Foreskin keratinocyte (primary cell): ENCODE measurements at places on chromosomes 2 and 18.
A peak's percentile ranks its signal among the peaks of the same experiment; 100 is the strongest.

DNA sequence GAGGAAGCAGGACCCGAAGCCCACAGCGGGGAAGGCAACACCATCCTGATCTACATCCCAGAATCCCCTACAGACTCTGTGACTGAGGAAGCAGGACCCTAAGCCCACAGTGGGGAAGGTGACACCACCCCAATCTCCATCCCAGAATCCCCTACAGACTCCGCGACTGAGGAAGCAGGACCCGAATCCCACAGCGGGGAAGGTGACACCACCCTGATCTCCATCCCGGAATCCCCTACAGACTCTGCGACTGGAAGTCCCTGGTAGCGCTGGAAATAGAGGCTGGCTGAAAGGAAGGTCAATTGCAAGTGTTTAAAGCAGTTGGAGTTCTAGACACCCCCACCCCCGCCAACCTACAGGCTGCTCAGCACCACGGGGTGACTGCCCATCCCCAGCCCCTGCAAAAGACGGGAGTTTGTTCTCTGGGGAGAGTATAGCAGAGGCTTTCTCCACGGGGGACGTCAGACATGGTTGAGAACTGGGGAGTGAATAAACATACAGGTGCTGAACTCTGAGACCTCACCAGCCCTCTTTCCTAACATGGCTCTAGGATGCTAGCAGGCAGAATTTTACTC is 21.0 kb downstream of the CIB4 start:
- DNase-seq = no peak

DNA sequence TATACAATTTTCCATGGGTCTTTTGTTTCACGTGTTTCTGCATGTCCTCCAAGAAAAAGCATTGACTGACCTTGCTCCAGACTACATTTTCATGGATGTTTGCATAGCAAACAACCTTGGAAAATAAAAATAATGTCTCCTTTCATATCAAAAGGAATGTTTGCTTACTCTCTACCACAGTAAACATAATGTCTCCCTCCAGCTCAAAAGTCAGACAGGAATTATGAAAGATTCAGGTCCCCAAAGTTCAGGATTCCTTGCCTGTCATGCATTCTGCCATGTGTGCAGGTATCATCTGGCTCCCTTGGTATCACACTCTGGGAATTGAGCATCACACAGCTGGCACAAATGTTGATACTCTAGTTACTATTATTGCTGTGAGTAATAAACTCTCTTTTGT is 103.1 kb upstream of the ZC3H15 start:
- no peak for DNase-seq

DNA sequence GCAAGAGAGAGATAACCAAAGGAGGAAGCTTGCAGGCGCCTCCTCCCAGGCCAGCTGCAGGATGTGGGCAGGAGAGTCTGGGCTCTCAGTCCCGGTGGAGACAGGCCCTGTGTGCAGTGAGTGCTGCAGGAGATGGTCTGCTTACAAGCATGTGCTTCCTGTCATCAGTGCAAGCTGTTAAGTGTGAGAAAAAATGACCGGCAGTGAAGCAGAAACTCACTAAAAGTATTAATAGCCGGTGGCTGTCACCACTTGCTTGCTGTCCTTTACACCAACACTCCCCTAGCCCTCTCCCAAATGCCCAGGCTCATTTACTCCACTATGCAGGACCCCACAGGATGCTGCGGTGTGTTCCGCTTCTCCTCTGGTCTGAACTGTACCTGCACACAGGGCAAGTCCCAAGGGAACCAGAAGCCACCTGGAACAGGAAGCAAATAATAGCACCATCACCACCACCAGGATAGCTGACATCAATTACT is 435.6 kb upstream of the HS6ST1 start:
- DNase-seq = no peak

GRCh38 chr2:54579682-54580620 is 123.8 kb downstream of the SPTBN1 start:
- no peak for DNase-seq

DNA sequence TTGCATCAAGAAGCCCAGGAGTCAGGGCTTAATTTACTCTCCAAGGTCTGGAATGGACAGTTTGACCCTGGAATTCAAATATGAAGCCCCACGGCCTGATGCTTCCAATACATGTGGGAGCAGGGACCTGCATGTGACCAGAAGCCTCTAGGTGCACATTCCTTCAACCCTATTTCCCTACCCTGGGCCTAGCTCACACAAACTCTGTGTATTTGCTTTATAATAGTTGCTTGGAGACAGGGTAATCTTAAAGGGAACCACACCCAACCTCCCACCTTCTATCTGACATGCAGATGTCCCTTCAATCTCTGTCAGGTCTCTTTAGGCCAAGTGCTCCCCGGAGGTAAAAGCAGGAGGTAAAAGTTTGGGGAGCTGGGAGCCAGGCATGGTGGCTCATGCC is 55.4 kb upstream of the PPP1CB start:
- no peak for DNase-seq

GRCh38 chr18:58484989-58485981 is 143.6 kb downstream of the ALPK2 start:
- no peak for DNase-seq

DNA sequence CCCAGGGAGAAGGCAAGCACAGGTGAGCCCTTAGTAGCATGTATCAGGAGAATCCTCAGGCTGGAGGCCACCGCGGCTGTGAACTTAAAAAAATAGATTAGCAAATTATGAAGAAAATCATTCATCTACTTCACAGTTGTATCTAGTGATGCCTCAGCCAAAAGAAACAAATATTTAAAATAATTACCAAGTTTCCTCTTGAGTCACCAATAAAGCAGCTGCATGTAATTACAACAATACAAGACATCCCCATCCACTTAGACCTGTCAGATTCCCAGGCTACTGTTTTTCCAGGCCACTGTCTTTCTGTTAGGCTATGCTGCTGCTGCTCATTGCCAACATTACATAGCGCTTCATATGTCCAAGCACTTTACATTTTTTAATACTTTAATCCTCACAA is 54.6 kb upstream of the PHLPP1 start:
- no peak for DNase-seq

DNA sequence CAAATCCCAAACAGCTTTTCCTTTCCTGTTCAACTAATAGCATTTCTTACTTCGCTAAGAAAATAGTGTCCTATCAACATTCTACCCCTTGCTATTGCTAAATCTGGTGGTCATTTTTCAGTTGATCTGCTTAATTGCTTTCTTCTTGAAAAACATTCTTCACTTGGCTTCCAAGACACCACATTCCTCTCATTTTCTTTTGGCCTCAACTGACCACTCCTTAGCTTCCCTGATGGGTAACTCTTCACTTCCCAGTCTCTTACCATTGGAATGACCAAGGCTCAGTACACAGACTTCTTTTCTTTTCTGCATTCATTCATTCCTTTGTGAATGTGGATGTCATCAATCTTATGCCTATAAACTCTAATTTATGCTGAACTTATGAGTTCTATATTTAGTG is 230.8 kb upstream of the CDH2 start:
- no peak for DNase-seq

GRCh38 chr2:85133751-85134254 is 611 bp downstream of the TCF7L1 start:
- DNase-seq = peak; percentile 39

- no peak for DNase-seq
These were observed 13.1 kb upstream of the NAB1 start for GRCh38 chr2:190635781-190636180.

DNA sequence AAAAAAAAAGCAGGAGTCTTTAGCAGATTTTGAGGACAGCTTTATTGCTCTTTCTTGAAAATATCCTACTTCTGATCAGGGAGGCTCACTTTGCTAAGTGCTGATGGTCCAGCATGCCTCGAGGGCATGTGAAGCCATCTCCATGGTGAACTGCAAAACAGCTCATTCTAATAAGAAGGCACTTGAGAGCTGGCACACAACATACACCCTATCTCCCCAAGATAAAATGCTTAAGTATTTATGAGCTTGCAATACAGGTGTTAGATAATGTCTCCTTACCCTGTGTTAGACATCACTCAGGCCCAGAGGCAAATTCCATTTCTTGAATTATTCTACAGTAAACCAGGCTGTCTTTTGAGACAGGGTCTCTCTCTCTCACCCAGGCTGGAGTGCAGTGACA is 2.7 kb downstream of the ENOSF1 start:
- DNase-seq = no peak

GRCh38 chr2:179218848-179219594 is 45.6 kb downstream of the SESTD1 start:
- DNase-seq = peak; percentile 18

DNA sequence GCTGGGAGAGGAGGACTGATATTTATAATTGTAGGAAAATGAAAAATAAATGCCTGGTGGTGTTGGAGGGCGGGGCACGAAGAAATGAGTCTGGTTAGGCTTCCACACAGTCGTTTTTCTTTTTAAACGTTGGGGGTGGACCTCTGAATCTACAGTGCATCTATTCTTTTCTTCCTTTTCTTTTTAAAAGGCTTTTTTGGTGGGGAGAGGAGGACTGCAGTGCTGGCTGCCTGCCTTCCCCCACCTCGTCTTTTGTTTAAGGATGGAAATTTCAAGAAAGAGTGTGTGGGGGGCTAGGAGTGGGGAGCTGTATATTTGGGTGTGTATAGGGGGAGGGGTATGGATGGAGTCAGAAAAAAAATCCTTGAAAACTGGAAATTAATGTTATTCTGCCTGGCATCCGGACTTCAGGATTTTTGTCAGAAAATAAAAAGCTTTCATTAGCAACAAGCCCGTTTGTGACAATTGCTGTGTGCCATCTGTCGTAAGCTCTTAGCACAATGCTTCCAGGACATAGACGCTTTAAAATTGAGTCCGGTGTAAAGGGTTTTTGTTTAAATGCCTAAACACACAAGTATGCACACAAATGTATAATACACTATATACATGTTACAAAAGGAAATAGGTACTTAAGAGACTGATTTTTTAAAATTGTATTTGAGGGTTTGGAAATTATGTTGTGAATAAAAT is 1.1 kb downstream of the MAP2 start:
- DNase-seq = no peak

GRCh38 chr2:51013079-51013932 is 18.6 kb downstream of the NRXN1 start:
- DNase-seq = peak; percentile 7

DNA sequence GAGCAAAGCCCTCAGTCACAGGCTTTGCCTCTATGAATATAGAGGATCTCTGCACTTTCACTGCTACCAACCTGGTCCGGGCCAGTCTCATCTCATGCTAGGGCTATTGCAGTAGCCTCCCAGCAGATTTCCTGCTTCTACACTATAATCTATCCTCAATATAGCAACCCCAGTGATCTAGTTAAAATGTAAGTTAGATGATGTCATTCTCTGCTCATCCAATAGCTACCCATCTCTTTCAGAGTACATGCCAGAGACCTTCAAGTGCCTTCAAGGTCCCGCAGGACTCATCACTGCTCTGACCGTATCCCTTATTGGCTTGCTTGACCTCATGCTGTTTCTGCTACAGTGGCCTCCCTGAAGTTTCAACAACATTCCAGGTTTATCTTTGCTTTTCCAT is 186.3 kb downstream of the LOXHD1 start:
- no peak for DNase-seq

DNA sequence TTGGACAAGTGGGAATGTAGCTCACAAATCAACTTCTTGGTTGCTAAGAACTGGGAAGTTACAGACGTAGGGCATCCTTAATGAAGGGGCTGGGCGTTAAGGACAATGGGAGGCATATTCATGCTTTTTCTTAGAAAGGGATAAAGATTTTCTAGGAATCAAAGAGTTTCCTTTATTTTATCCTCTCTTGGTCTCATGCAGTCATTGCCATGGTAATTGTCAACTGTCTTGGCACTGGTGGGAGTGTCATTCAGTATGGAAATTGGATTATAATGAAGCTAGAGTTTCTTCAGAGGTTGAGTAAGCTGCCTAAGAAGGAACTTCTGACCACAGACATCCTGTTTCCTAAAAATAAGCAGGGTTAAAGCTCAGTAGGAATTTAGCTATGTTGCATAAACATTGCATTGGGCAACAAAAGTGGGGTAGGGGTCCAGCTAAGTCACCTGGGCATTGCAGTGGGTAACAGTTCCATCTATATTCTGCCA is 114.0 kb downstream of the LYPD6B start:
- no peak for DNase-seq

DNA sequence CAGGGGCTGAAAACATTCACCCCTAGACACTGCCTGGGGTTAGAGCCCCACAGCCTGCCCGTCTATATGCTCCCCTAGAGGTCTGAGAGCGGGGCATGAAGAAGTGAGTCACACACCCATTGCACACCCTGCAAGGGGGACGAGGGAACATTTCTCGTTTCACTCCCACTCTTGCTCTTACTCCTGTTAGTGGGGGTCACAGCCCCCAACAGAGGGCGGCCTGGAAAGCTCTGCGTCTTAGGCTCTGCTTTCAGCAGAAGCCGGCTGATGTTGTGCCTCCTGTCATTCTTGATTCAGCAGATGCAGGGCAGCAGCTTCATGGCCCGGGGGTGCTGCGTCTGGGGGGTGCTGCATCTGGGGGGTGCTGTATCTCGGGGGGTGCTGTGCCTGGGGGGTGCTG is 141.3 kb downstream of the ASB1 start:
- DNase-seq = no peak

DNA sequence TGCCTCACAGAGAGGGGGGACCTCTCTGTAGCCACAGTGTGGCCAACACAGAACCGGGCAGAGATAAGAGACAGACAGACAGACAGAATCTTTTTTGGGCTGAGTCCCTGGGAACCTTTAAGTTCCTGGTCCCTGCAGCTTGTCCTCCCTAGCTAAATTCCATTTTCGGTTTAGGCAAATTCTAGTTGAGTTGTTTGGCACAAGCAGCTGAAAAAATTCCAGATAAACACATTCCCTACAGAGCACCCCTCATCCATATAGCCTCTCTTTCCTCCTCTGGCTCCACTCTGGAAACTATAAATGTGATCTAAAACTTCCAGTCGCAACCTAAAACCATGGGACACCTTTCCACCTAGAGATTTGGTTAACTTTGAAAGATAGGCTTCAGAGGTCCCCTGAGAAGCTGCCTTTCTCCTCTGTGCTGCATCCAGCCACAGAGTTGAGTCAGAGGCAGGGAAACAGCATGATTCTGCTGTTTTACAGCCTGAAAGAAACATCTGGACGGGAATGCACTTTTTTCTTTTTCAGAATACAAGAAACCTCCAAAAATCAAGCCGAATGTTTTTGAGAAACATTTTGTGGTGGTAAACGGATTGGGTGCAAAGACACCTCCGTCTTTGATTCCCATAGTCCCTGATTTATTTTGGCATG is 30.9 kb downstream of the SLC4A3 start:
- DNase-seq = no peak

DNA sequence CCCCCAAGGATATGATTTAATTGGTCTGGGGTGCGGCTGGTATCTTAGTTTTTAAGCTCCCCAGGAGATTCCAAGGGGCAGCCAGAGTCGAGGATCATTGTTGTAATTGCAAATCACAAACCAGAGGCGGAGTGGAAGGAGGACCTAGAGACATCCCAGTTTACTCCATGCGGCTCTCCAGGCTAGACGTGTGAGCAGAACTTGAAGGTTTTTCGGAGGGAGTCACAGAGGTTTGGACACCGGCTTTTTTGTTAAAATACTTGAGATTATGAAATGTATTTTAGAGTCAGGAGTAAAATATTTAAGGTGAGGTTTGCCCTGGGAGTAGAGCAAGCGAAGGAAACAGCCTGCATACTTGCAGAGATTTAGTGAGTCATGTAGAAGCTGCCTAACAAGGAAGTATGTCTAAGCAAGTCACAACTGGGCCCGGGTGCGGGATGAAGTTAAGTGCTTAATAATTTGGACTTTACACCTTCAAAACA is 39.5 kb downstream of the TGOLN2 start:
- peak; percentile 98 for DNase-seq

- DNase-seq = no peak
These were observed 101.9 kb downstream of the NOL4 start for GRCh38 chr18:34122724-34123334.
